ENCODE measurements at places on chromosomes 13 and 19.

DNA sequence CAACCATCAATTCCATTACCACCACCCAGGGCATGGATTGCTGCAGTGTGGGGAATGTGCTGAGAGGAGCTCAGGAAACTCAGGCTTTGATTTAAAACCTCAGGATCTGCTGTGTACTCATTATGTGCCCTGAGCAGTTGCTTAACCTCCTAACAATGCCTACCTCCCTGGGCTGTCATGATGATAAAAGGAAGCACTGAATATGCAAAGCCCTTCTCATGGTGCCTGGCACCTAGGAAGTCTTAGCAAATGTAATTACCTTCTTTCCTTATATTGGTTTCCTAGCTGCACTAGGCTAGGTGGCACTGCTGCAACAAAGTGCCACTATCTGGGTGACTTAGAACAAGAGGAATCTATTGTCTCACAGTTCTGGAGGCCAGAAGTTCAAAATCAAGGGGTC is 62.2 kb downstream of the KCTD12 start:
- DNase-seq = no peak

GRCh38 chr13:46615888-46616531 is 63.0 kb downstream of the LRCH1 start:
- no peak for DNase-seq

GRCh38 chr19:3033595-3034405 is 4.7 kb upstream of the TLE2 start:
- no peak for DNase-seq

DNA sequence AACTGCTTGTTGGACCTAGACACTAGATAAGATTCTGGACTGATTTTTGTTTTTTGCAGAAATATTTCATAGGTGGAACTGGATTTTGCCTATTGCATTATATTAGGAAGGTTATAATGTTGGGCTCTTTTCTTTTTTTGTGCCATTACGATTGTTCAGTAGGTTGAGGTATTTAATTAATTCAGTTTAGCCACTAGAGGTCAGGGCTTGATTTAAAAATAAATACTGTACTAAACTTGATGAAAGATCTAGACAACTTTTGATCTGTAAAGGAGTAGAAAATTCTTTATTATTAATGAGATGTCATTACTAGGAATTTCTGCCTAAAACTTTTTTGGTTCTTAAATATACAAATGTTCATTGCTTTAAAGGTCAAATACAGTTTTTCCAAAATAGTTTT is 15.2 kb upstream of the SUPT20H start:
- peak; percentile 8 for DNase-seq

- no peak for DNase-seq
Measured at GRCh38 chr13:21637296-21637695, 33.3 kb upstream of the MICU2 start.

GRCh38 chr13:57311009-57311586 is 144.1 kb downstream of the PRR20E start:
- no peak for DNase-seq

GRCh38 chr13:72341904-72342303 is 385.5 kb downstream of the MZT1 start:
- no peak for DNase-seq

- no peak for DNase-seq
Measured at GRCh38 chr13:66914155-66914554, 316.0 kb downstream of the PCDH9 start.

GRCh38 chr19:56829596-56829995 is 10.9 kb downstream of the PEG3 start:
- DNase-seq = no peak

- no peak for DNase-seq
Measured at GRCh38 chr13:103078158-103078557, 11.9 kb upstream of the SLC10A2 start.

- DNase-seq = no peak
Measured at GRCh38 chr19:50803633-50804419, 13.6 kb downstream of the ACP4 start.

DNA sequence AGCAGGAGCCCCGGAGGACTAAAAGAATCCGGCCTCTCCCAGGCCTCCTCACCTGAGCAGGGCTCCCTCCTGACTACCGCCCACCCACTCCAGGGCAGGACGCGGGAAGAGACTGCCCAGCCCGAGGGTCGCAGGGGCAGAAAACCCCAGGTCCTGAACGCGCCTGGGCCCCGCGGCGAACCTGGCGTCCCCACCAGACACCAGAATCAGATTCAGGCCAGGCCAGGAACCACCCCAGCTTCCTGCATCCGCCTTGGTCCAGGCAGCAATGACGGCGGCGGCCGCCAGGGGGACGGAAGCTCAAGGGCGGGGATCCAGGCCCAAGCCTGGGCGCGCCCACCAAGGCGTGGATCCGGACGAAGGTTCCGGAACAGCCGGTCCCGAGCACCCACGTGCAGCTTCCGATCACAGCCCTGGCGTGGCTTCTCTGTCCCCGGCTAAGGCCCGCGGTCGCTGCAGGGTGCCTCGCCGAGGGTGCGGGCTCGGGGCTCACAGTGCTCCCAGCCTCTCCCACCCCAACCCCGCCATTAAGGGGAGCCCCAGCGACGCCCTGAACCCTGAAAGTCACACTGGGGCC is 3.6 kb downstream of the LGALS7 start:
- no peak for DNase-seq

DNA sequence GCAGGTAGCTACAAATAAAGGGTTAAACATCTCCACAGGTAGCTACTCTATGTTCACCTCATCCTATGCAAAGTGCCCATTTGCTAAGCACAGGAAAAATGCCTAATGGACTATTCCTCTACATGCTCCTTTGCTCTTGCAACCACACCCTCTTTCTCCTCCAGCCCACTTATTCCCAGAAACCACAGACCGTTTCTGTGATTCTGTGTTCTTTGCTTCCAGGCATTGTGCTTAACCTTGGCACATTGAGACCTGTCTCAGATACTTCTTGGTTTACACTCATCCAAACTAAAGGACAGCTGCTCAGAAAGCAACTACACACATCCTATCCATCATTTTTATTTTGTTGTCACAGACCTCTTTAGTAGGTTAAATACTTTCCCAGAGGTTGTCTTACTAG is 785.0 kb upstream of the MIR17HG start:
- DNase-seq = no peak

DNA sequence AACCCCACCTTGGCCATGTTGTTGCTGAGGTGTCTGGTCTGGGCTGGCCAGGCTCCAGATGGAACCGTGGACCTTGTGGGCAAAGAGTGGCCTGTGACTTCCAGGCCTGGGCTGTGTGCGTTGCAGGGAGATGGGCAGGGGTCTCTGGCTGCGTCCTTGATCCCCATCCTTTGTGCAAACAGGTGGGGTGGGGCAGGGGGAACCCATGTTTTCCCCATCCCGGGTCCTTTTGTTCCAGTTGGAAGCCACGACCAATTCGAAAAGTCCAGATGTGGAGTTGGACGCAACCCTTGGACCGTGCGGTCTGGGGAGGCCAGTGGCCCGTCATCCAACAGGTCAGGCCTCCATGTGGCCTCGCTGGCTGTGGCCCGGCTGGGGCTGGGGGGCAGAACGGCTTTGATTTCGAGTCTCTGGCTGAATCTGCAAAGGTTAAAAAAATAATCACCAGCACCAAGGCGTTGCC is 13.1 kb upstream of the COMP start:
- DNase-seq = no peak

- DNase-seq = peak; percentile 5
Measured at GRCh38 chr13:84574851-84575250, 692.6 kb upstream of the SLITRK1 start.

DNA sequence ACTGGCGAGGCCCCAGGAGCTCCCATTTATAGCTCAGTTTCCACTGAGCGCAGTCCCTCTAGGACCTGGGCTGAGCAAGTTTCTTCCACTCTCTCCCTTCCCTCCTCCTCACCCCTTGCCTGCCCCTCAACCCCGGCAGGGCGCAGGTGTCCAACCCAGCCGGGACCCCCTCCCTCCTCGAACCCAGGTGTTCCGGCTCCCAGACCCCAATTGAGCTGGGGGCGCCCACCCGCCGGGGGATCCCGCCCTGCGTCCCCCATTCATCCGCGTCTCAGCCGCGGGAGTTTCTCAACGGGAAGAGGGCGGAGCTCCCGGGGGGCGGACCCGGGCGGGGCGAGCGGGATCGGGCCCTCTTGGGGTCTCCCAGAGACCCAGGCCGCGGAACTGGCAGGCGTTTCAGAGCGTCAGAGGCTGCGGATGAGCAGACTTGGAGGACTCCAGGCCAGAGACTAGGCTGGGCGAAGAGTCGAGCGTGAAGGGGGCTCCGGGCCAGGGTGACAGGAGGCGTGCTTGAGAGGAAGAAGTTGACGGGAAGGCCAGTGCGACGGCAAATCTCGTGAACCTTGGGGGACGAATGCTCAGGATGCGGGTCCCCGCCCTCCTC is at the start of gene KIRREL2:
Gene KIRREL2 (plus strand): TSS at position 366 of the 604 bp plus-strand sequence. CDS start 209 bp downstream, at position 575.
- no peak for DNase-seq

DNA sequence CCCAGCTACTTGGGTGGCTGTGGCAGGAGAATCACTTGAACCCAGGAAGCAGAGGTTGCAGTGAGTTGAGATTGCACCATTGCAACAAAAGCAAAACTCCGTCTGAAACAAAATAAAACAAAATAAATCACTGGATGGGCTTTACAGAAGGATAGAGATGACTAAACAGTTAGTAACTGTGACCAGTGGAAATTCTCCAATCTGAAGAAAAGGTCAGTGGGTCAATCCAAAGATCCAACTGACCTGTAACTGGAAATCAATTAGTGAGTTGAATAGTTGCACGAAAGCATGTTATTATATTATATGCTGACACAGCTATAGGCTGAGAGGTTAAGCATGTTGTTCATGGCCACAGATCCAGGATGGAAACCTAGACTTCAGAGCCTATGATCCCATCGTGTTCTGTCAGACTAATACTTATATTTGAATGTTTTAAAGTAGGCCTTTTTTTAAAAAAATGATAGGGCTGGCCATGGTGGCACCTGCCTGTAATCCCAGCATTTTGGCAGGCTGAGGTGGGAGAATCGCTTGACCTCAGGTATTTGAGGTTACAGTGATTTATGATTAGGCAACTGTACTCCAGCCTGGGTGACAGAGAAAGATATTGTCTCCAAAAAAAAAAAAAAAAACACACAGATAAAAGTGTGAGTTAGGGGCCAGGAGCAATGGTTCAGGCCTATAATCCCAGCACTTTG is 1.4 kb downstream of the ECH1 start:
- no peak for DNase-seq

- no peak for DNase-seq
Measured at GRCh38 chr19:58117841-58118575, 20.0 kb upstream of the ZSCAN18 start.

GRCh38 chr19:10625003-10625761 is at the start of gene SLC44A2:
TSS of gene SLC44A2 (plus strand) at chr19:10625553. CDS start at chr19:10625634, 81 bp downstream.
- DNase-seq = no peak

DNA sequence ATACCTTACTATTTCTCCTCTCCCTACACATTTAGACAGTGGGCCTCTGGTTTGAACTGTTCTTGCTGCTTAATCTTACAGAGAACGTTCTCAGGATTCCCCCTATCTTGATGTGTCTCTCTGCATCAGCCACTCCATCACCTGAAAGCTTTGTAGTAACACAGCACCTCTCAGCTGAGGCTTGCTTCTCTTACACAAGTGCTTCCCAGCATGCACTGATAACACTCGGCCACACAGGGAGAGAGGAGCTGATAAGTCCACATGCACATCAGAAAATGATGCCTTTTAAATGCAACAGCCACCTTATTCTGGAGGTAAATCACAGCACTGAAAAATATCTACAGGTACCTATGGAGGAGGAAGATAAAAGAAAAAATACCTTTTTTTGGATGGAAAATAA is 192.2 kb upstream of the TSHZ3 start:
- no peak for DNase-seq

DNA sequence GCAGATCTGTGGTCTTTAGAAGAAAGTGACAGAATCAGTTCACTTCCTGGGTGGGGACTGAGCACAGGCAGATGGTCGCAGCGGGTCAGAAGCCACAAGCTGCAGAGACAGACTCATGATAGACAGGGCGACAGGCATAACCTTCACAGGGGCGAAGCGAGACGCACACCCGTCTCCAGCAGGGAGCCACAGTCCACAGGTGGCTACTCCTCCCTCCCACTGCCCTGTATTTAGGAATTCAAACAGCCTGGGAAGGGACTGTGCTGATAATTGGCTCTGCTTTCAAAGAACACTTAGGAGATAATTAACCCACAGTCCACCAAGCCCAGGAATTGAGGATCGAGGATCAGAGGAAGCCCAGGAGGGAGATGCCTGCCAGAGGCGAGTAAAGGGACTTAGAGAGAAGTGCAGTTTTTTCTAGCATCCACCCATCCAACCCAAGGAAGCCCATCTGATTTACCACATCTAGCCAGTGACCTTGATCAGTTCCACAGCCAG is 23.2 kb downstream of the RFX2 start:
- no peak for DNase-seq

GRCh38 chr19:17775991-17776803 is 18.7 kb upstream of the B3GNT3 start:
- no peak for DNase-seq

DNA sequence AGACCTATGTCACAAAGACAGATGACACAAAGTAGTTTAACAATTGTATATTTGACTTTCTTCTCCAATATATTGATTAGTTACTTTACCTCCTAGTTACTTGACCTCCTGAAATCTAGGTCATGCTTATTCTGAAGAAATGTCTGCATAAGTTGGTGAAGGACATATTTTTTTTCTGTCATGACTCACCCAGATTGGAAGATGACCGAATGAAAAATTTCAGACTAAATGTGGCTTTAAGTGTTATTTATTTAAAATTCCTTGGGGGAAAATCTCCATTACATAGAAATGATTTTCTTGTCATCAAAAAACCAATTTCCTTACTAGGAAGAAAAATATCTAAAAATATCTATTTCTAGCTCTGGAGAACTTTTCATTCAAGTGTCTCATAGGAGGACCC is 217.1 kb downstream of the POSTN start:
- DNase-seq = no peak

- DNase-seq = no peak
Measured at GRCh38 chr19:50799547-50799851, 9.3 kb downstream of the ACP4 start.

DNA sequence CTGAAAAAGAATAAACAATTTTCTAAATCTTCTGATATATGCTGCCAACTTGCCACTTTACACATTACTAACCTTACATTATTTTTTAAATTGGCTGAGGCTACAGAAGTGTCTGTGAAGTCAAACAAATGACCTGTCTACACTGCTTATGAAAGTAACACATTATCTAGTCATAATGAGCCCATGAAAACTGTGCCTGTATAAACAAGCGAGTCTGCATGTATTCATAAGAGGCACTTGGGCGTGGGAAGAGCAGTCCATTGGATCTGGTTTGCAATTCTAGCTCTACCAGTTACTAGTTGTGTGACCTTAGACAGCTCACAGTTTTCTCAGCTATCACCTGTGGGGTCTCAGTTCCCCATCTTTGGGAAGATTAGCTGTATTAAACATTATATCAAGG is 3.1 kb downstream of the VPS36 start:
- DNase-seq = no peak

GRCh38 chr19:2212861-2213711 is 23.0 kb downstream of the PLEKHJ1 start:
- DNase-seq = no peak

- DNase-seq = no peak
Measured at GRCh38 chr13:87887459-87888123, 216.4 kb downstream of the SLITRK5 start.

GRCh38 chr13:114130837-114131582 is 1.4 kb downstream of the RASA3 start:
- peak; percentile 58 for DNase-seq
